Activated naive CD4-positive, alpha-beta T cell (primary cell): ENCODE measurements at places on chromosomes 2 and 18.
A peak's percentile ranks its signal among the peaks of the same experiment; 100 is the strongest.

GRCh38 chr2:9252002-9252357, 45.4 kb downstream of the ASAP2 start:
- no peak for DNase-seq

DNA sequence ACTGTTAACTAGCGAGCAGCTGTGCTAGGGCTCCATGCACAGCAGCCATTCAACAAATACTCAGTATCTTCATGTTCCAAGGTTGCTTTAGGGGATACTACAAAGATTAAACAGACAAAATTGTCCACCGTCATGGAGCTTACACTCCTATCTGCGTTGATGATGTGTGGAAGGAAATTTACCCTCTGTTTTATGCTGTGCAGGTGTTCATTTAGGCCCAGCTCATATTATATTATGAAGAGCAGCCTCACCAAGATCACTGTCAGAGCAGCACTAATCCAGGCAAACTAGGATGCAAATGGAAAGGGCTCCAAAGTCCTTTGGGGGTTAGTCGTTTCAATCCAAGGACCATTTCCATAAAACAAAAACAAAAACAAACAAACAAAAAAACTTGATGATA, 13.4 kb upstream of the WIPF1 start:
- no peak for DNase-seq

GRCh38 chr2:8244639-8245038, 437.2 kb upstream of the ID2 start:
- DNase-seq, result no peak

DNA sequence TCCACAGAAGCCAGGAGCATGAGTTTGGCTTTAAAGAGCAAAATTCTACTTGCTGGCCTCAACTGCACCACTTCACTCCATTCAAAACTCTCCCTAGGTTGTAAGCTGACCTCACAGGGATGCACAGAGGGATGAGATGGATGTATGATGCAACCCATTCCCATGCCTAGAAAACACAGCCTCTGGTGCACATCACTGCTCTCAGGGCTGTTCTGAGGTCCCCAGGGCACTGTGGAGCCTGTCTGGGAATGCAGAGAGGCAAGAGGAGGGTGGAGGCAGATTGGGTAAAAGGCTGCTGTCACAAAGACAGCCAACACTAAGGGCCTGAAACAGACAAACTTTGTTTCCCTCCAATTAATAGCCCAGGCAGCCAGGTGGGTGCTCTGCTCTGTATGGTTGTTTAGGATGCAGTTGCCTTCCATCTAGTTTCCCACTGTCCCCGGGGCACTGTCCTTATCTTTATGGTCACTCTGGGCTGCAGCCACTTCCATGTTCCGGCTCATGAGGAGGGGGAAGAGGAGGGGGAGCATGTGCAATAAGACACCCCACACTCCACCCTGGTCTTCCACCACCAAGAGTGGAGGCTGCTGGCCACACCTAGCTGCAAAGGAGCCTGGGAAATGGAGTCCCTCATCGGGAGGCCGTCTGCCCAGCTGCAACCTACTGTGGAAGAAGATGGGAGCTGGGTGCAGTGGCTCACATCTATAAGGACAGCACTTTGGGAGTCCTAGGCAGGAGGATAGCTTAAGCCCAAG, 7.0 kb downstream of the GPR45 start:
- DNase-seq, result no peak

DNA sequence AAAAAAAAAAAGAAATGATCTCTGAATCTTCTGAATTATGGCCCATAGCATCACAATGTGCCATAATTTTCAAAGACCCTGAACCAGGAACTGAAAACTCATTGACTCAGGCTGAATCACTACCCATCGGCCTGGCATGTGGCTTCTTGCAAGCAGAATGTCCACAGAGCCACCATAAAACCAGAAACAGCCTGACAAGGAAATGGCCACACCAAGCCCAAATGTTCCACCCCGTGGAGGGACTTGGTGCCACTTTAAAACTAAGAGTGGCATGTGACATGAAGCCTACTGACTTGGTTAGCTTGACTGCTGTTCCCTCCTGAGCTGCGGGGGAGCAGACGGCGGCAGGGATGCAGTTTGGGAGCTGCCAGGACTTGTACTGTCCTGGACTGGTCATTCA, 71.2 kb upstream of the RBM44 start:
- no peak for DNase-seq

- no peak for DNase-seq
Measured at GRCh38 chr2:172256886-172257285, 154.2 kb upstream of the DLX2 start.

- no peak for DNase-seq
Measured at GRCh38 chr2:125615438-125615837, 1040.5 kb upstream of the GYPC start.

- no peak for DNase-seq
Measured at GRCh38 chr2:222813177-222813843, 47.5 kb upstream of the ACSL3 start.

- DNase-seq, result no peak
Measured at GRCh38 chr18:61832858-61833257, 59.9 kb downstream of the RNF152 start.

GRCh38 chr2:201969938-201970785, 63.5 kb upstream of the FZD7 start:
- DNase-seq, result no peak

- no peak for DNase-seq
Measured at GRCh38 chr2:128791120-128791984, 472.7 kb upstream of the HS6ST1 start.

GRCh38 chr2:144402251-144402650, 117.7 kb downstream of the ZEB2 start:
- DNase-seq, result no peak

- DNase-seq, result no peak
Measured at GRCh38 chr2:186590350-186590758, 498 bp downstream of the ITGAV start.

DNA sequence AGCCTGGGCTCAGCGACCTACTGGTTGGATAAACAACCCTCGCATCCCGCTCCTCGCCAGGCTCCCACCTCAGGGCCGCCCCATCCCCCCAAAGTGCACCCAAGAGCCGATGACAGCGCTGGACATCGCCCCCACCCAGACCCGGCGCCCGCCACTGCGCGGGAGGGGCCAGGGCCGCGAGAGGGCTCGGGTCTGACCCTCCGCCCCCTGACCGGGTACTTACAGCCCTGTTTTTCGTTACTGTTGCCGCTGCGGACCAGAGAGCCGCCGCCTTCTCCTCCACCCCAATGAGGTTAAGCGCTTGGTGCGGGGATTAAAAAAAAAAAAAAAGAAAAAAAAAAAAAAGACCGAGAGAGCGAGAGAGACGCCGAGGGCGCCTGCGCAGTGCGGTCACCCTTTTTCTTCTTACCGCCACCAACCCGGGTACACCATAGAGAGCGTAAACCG, at the start of gene CLASP1:
Gene CLASP1 (minus strand): TSS at position 314 of the 447 bp plus-strand sequence. CDS start 43,567 bp downstream, outside the sequence.
- DNase-seq, result peak; percentile 33

DNA sequence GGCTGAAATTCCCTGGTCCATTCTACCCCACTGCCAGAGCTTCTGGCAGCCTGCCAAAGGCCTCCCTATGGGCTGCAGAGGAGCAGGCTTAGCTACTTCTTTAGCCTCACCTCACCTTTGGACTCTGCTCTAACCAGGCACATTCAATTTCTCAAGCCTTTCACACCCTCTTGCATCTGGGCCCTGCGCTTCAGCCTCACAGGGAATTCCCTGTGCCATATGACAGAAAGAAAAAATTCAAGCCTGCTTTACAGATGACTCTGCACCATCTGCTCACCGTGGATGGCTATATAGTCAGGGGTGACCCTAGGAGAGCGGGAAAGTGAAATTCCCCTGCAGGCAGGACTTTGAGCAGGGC, 62.5 kb downstream of the REEP1 start:
- DNase-seq, result no peak

GRCh38 chr2:174752403-174753037, 11.8 kb downstream of the CHRNA1 start:
- no peak for DNase-seq

DNA sequence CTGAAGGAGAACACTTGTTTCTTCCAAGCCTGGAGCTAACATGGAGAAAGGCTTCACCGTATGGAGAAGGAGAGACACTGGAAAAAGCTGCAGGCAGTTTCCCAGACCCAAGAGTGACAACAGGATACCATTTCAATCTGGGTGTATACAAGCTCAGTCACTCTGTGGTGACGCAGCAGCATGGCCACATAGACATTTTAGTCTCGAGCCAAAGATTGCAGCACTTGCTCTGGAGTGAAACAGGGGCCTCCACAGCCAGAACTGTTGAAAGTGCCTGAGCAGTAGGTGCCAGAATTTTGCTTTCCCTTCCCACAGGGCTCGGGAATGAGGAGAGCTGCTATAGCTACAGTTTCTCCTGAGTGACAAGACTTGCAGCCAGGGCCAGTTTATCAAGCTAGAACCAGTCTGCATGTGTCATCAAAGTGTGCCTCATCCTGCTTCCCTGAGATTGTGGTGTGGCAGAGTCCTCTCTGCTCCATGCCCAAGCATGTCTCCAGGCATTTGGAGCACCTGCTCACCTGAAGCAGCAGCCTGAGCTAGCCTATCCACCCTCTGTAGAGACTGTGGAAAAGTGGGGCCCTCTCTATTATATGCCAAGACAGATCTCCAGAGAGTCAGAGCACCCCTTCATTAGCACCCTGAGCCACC, 234.6 kb upstream of the CDH19 start:
- no peak for DNase-seq

DNA sequence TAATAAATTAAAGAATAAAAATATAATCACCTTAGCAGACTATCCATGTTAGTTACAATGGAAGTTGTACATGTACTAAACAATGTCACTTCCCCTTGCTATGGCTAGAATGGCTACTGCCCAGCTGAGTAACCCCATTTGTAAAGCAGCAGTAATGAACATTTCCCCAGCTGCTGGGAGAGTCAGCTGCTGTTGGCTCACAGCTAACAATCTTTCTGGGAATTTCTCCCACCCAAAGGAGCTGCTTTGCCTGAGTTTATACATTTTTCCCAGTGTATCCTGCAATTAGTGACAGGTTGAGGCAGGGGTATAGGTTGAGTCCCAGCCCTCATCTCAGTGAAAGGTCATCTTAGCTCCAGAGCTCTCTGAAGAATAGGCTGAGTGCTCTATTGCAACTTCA, 665.6 kb upstream of the KLHL29 start:
- DNase-seq, result no peak

DNA sequence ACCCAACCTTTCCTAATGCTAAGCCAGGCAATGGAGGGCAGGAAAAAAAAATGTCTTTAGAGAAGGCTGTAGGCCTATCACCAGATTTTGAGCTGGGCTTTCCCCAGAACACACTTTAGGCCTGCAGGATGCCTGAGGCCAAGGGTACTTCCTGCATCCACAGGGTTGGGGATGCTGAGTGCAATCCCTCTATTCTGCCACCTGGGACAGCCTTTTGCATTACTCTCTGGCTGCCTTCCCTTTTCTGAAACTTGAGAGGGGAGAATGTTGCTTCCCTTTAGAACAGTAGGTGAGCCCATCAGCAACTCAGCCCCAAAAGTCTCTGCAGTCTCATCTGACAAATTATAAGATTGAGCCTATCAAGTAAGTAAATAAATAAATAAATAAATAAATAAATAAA, 195.2 kb downstream of the SLC8A1 start:
- DNase-seq, result no peak

DNA sequence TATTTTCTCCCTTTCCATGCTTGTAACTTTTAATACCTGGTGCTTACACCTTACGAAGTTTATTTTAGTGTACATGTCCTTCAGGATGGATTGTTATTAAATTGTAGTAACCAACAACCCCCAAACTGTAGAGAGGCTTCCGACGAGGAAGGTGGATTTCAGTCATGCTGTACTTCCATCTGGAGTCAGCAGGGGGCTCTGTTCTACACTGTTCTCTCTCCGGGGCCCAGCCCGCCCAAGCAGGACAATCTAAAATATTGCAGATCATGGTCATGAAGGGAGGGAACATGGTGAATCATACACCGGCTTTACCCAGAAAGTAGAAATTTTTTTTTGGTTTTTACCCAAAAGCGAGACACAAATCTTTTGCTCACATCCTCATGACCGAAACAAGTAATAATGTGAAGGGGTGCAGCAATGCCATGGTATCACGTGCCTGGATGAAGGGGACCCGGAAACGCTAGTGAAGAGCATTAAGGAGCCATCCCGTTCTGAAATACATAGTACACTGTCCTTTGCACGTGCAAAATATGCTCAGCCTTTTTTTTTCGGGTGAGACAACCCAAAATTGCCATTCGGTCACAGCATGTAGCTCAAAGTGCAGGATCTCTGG, 884.8 kb downstream of the EPHA4 start:
- no peak for DNase-seq

GRCh38 chr18:41681138-41681880, 273.7 kb upstream of the PIK3C3 start:
- DNase-seq, result no peak

- no peak for DNase-seq
Measured at GRCh38 chr2:175737722-175738361, 264.2 kb downstream of the LNPK start.

DNA sequence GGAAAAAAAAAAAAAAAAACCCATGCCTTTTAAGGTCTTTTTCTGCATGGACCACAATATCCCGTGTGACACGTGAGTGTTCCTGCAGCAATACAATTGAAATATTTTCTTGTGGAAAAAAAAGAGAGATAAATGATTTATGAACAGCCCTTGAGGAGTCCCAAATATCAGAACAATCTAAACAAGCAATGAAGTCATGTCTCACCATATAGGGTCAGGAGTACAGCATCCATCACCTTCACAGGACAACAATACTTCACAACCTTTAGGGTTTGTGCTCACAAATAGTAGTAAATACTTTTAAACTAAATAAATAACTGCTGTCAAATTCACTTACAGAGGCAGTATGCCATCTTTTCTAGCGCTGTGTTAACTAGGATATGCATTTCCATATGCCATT, 87.9 kb downstream of the ZEB2 start:
- DNase-seq, result no peak

DNA sequence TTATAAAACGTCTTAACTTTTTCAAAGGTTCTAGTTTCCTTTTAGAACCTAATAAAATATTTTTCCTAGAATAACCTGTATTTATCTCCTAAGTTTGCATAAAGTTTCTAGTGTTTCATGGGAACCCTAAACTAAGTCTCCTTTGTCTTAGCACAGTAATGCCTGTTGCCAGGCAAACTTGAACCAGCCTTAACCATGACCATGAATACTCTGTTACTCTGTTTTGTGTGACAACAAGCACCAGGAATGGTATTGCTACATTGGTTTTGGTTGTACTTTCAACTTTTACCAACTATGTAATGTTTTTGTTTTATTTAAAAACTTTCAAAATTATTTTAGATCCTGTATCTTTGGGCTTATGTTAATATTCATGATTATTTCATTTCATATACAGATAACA, 137.6 kb downstream of the CERS6 start:
- DNase-seq, result no peak

- no peak for DNase-seq
Measured at GRCh38 chr2:220787251-220787650, 784.9 kb downstream of the EPHA4 start.

DNA sequence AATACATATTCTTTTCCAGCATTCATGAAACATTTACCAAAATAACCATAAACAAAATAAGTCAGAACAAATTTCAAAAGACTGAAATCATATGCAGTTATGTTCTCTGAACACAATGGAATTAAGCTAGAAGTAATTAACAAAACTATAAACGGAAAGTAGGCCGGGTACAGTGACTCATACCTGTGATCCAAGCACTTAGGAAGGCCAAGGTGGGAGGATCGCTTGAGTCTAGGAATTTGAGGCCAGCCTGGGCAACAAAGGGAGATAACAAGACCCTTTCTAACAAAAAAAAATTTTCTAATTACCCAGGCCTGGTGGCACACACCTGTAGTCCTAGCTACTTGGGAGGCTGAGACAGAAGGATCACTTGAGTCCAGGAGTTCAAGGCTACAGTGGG, 14.9 kb downstream of the ATAD2B start:
- DNase-seq, result no peak

GRCh38 chr2:63587814-63588384, 378 bp downstream of the WDPCP start:
- DNase-seq, result no peak

- no peak for DNase-seq
Measured at GRCh38 chr18:76522122-76522503, 27.1 kb upstream of the ZNF516 start.
